Effector CD4-positive, alpha-beta T cell (primary cell): ENCODE measurements at places on chromosomes 1 and 21.

DNA sequence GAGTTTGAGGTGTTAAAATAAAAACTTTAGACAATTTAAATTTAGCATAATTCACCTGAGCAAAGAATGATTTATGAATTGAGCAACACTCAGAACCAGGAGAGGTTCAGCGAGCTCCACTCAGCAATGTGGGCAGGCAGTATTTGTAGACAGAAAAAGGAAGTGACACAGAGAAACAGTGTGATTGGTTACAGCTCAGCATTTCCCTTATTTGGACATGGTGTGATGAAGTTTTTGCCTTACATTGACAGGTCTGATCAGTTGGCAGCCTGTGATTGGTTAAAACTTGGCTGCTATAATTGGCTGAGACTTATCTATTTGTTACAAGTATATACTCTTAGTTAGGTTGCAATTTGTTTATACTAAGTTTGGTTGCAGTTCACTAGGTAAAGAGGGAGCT is 621.2 kb upstream of the PRMT6 start:
- no peak for DNase-seq

- DNase-seq = no peak
Measured at GRCh38 chr1:2803086-2803930, 1.8 kb upstream of the TTC34 start.

DNA sequence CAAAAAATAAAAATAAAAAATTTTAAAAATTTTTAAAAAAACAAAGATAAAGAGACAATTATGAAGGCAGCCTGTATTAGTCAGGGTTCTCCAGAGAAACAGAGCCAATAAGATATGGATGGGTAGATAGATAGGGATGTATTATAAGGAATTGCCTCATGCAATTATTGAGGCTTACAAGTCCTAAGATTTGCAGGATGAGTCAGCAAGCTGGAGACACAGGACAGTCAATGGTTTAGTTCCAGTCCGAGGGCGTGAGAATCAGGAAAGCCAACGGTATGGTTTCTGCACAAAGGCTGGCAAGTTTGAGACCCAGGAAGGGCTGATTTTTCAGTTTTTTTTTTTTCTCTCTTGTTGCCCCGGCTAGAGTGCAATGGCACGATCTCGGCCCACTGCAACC is 24.1 kb upstream of the EIF4G3 start:
- no peak for DNase-seq

DNA sequence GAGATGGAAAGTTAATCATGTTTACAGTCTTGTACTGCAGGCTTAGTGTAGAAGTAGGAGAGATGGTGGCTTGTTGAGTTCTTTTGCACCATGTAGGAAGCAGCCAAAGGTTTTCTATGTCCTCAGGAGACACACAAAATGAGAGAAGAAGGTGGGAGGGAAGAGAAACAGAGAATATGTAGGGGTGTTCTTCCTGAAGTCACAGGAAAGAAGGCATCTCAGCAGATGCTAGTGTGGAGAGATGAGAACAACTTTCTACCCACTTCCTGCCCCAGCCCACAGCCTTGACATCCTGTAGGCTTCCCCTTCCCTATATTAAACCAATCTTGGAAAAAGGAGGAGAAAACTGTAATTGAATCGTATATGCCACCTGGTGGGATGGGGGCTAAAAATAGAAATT is 217.0 kb downstream of the S1PR1 start:
- no peak for DNase-seq

GRCh38 chr1:10628685-10629084 is 153.9 kb downstream of the PEX14 start:
- DNase-seq = no peak

DNA sequence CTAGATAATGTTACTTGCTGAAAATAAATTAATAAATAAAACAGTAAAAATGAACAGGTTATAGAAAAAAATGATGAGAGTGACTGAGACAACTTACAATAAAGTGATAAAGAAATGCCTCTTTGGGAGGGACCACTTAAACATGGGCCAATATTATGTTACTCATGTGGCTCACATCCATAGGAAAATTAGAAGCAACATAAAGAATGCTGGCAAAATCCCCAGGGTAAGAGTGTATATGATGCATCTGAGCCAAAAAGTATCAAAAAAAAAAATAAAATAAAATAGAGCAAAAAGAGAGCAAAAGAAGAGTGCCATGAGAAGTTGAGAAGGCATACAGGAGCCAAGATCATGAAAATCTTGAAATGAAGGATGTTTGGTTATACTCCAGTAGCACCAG is 818.0 kb downstream of the LTN1 start:
- no peak for DNase-seq

DNA sequence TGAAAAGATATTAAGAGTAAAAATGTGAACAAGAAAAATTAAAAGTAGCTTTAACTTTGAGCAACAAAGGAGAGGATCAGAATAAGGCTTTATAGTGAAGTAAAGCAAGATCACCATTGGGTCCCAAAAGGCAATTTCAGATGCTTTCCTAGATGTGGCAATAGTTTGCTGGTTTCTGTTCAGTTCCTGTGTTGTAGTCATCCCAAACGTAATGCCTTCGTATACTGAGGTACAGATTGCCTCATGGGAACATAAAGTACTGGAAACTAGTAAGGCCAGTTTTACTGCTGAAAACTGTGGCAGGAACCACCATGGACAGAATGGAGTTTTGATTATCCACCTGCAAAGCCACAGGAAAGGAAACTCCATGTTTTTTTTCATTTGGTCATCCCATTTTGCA is 283.5 kb upstream of the SGIP1 start:
- no peak for DNase-seq

DNA sequence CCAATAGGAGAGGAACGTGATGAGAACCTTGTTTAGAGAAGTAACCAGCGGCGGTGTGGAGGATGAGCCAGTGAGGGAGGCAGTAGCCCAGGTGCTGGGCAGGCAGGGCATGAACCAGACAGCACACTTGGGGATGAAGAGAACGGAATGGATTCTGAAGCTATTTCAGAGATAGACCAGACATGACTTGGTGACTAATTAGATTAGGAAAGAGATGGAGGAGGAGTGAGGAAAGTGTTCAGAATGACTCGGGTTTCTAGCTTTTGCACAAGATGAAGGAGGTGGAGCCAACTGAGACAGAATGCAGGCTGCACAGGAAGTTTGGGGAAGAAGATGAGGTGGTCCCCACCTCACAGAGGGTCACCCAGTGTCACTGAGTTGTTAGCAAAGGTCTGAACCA is 5.1 kb downstream of the PEF1 start:
- DNase-seq = no peak

DNA sequence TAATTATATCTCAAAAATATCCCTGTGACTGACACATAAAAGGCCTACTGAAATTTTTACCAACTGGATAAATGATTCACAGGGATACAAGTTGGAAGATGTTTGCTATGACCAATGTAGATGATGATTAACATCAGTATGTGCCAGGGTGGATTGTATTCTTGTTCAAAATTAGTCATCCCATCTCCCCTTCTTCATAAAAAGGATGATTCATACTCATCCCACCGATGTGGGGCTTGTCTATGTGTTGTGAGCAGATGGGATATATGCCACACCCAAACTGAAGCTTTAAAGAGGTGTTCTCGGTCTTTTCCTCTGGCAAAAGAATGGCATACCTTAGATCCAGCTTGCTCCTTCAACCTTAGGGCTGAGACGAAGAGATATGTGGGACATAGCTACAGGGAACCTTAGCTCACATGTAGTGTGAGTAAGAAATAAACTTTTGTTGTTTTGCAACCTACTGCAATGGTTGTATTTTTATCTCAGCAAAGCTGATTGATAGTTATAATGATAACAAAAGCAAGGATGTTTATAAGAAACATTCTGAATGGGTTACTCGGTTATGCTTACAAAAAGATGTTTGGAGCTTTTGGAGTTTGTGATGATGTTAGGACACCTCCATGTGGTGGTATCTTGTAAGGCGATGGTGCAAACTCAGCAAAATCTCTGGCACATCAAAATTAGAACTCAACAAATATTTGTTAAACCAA is 29.4 kb downstream of the SPATA17 start:
- no peak for DNase-seq

GRCh38 chr1:33331444-33332356 is 10.8 kb upstream of the A3GALT2 start:
- DNase-seq = no peak

DNA sequence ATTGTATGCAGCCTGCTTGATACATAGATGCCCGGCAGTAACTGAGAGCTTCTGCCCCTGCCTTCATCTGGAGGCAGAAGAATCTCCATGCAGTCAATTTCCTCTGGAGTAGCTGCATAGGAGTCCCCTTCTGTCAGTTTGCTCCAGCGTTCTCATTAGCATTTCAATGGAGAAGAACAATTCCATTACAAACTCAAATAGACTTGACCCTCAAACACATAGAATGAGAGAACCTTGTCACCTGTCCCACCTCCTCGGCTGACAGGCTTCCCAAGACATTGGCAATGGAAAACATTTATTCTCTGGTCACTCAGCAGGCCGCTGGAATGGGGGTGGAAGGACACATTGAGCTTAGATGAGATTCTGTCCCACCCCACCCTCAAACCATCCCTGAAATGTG is 45.6 kb upstream of the TMEM51 start:
- DNase-seq = no peak

GRCh38 chr1:6157528-6158174 is 22.5 kb downstream of the CHD5 start:
- DNase-seq = no peak

- DNase-seq = no peak
Measured at GRCh38 chr1:47474278-47475193, 36.7 kb downstream of the FOXD2 start.

DNA sequence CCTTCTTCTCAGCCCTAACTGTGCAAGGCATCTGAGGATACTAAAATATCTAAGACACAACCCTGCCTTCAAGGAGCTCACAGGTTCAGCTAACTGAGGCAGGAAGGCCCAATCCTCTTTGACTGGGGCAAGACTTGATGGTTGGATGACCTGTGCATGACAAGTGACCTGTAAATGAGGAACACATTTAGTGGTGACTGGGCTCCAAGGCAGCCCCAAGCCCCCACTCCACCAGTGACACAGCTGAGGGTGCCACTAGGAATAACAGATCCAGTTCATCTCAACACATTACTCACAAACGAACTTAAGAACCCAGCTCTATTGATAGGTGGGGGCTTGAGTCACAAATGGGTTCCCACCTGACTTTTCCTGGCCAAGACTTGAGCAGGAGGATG is 244.7 kb upstream of the IRF2BP2 start:
- DNase-seq = no peak

DNA sequence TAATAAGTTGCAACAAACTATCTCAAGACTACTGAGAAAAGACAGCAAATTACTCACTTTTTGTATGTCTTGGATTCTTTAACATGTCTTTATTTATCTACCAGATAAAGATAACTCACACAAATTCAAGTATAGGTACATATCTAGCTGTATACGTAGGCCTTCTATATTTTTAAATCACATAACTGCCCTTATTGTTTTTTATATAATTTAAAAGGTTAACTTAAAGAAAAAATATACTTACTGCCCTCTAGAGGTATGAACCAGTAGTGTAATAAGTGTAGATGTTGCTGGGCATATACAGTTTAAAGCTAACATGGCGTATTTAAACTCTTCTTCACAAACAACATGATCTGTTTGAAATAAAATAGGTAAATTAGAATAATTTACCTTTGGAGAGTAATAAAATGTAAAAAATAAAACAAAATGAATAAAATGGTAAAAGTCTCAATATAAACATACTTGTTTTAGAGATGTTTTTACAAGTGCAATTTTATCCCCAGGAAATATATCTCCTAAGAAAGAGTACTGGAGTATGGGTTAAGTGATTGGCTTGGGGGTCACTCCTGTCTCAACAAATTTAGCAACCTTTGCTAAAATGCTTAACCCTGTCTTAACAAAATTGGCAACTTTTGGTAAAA is 235.2 kb downstream of the KCNT2 start:
- DNase-seq = no peak
